ENCODE measurements at places on chromosomes 1 and 21. TPM values are rescaled to one million over a fixed set of nuclear protein-coding genes. Genes with fewer than 3 reads are reported as not detected.
A peak's percentile ranks its signal among the peaks of the same experiment; 100 is the strongest.

GRCh38 chr1:51989582-51990477 is 670 bp downstream of the RAB3B start:
- H3K27me3 ChIP-seq = peaks cover 45% of the 10 kb centered on the region
- H3K4me1 ChIP-seq = no peaks in the 10 kb centered on the region
- no peaks in the 10 kb centered on the region for H3K36me3 ChIP-seq
- no peak overlapping the region for H3K4me3 ChIP-seq
- H3K27ac ChIP-seq = no peak overlapping the region

DNA sequence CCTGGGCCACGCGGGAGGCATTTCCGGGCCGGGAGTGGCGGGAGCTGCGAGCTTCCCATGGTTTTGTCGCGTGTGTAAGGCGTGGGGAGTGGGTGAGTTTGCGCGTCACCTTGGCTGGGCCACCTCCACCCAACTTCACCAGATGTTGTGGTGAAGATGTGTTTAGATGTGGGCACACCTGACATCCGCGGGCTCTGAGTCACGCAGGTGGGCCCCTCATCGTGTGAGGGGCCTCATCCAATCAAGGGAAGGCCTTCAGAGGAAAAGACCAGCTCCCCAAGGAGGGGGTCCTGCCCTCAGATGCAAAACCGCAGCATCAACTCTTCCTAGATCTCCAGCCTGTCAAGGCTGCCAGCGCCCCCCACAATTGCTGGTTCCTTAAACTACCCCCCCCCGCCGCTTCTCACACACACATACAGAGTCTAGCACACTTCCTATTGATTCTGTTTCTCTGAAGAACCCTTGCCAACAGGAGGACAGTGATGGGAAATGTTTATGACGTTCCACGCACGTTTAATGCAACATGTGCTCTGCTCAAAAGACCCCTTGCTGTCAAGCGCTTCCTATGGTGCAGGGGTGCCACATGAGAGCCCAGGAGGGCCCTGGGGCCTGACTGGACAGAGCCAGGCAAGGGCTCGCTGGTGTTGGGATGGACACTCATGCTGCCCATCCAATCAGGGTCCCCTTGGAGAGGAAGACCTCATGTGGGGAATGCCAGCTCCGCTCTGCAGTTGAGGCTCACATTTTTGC is 11.9 kb downstream of the ACTRT2 start:
- H3K36me3 ChIP-seq = no peaks in the 10 kb centered on the region
- no peak overlapping the region for H3K4me3 ChIP-seq
- no peaks in the 10 kb centered on the region for H3K4me1 ChIP-seq
- DNase-seq = peak; percentile 39

Gene TRIM67
- 0.36 TPM for total RNA-seq

Gene BCAN
- 2.3 TPM for total RNA-seq

DNA sequence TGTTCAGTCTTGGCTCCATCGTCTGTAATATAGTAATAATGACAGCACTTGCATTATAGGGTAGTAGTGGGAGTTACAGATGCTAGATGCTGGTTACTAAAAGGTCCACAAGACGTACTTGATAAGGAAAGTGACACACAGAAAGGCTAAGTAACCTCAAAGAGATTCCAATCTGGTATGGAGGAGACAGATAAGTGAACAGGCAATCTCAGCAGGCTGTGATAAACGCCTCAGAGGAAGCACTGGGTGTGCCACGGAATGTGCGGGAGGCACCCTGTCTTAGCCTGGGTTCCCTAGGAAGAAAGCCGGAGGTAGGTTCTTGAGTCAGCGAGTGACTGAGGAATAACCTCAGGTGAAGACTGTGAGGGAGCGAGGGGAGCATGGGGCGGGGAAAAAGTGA is 4.6 kb upstream of the CTPS1 start:
- H3K27me3 ChIP-seq = no peaks in the 10 kb centered on the region
- peaks cover 6% of the 10 kb centered on the region for H3K4me1 ChIP-seq
- no peak for DNase-seq
- no peak overlapping the region for H3K4me3 ChIP-seq

Gene SFPQ
- total RNA-seq = 194 TPM

Gene SPRR2F
- not detected for total RNA-seq

Gene CAMK2N1
- total RNA-seq = 18.3 TPM

GRCh38 chr1:226349081-226349480 is 40.1 kb upstream of the LIN9 start:
- H3K27ac ChIP-seq = no peak overlapping the region
- no peak overlapping the region for H3K4me3 ChIP-seq
- H3K4me1 ChIP-seq = peaks cover 14% of the 10 kb centered on the region
- no peak for DNase-seq
- no peaks in the 10 kb centered on the region for H3K36me3 ChIP-seq

All from sigmoid colon (tissue), 7 donors.